ENCODE measurements at places on chromosomes 2 and 18.

GRCh38 chr2:44170311-44170717, 1.6 kb downstream of the PPM1B start:
- DNase-seq: no peak

DNA sequence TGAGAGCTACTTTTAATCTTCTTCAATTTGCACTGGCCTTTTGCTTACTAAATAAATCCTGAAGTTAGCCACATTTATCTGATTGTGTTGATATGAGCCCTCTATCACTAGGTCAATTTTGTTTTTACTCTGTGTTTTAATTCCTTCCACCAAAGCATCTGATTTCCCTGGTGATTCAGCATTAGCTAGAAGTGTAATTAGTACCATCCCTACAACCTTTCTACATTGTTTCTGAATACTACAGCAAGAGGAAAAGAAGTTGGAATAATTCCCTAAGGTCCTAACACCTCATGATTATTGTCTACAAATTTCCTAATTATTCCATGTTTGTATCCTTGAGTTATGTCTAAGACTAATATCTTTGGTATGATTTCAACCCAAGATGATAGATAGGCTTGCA, 1093.6 kb downstream of the SUCLG1 start:
- no peak for DNase-seq

- DNase-seq: no peak
Measured at GRCh38 chr2:167943368-167943767, 304.0 kb downstream of the STK39 start.

DNA sequence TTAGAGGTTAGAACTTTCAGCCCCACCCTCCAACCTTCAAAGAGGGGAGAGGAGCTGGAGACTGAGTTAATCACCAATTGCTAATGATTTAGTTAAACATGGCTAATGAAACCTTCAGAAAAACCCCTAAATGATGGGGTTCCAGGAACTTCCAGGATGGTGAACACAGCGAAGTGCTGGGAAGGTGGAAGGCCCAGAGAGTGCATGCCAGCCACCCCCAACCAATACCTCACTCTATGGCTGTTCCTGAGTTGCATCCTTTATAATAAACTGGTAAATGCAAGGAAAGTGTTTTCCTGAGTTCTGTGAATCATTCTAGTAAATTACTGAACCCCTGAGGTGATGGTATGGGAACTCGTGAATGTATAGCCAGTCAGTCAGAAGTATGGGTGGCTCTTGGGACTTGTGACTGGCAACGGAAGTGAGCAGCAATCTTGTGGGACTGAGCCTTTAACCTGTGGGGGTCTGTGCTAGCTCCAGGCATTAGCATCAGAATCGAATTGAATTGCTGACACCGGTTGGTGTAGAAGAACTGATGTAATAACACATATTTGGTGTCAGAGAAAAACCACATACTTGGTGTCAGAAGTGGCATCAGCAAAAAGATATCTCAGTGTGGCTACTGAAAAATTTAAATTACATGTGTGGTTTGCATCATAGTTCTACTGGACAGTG, 37.4 kb downstream of the NPHP1 start:
- no peak for DNase-seq

DNA sequence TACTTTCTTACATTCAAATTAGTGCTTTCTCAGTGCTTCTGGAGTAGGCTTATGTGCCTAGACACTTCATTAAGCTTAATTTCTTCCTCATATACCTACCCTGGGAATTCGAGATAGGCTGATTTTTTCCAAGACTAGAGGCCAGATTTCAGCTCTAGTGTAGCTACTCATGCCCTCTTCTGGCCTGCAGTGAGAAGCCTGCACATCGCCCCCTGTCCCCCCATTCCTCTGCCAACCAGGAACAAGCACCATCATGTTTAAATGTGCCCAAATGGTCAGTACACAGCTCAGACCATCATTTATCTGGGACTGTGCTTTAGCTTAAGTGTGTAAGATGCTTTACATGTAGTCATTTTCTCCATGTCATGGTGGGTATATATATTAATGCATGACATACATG, 1218.8 kb upstream of the LRRTM1 start:
- DNase-seq: no peak

DNA sequence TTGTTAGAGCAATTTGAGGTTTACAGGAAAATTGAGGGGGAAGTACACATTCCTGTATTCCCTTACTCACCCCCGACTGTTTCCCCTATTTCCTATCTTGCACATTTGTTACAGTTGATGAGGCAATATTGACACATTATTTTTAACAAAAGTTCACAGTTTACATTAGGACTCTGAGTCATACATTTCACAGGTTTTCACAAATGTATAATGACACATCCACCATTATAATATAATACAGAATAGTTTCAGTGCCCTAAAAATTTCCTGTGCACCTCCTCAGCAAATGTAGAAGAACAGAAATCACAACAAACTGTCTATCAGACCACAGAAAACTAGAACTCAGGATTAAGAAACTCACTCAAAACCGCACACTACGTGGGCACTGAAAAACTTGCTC, 160.6 kb upstream of the RMP24 start:
- no peak for DNase-seq

DNA sequence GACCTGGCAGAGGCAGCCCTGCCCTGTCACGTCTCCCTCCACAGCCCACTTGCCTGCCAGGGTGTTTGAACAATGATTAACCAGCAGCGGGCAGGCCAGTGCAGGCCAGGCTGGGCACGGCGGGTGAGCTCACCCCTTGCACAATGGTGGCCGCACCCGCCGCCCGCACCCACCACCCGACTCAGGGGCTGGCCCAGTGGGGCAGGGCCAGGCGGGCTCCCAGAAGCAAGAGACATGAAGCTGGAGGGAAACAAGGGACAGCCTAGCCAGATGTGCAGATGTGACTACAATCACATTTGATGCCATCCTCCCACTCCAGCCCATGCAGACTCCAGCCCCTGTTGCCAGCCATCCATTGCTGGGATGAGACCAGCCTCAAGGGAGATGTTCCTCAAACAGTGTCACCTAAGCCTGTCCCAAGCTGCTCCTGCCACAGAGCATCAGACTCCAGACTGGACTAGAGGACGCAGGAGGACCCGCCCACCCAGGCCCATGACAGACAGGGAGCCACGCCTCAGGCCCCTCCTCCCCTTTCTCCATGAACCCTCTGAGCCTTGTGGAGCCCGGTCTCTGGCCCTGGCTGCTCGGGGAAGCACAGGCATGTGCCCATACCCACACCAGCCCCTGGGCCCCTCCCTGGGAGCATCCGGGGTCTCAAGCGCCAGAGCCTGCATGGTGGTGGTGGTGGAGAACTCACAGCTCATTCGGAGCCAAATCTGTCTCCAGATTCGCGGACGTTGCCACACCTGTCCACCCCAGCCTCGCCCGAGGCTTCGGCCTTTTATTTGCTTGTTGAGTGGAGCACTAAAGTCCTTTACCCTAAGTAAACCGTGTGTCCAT, 45.0 kb downstream of the SDC1 start:
- DNase-seq: no peak

DNA sequence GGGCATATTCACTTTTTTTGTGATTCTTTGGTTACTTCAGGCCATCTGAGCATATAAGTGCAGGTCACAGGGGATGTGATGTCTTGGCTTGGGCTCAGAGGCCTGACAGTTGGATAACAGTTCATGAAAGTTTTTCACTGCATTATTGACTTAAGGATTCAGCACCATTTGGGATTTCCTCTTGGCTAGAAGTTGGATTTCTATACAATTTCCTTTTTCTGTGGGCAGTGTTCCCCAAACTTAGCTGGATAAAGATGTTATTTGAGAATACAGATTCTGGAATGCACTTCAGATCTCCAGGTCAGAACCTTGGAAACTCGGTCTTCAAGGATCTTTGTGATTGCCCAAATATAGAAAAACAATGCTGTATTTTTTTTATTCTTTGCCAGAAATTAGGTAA, 78.0 kb downstream of the GALNT3 start:
- no peak for DNase-seq

- no peak for DNase-seq
Measured at GRCh38 chr2:46134531-46135227, 162.5 kb upstream of the EPAS1 start.

Measured in activated naive CD4-positive, alpha-beta T cell (primary cell).